H1 (cell line): ENCODE measurements at places on chromosomes 5 and 9. TPM values are rescaled to one million over a fixed set of nuclear protein-coding genes. Genes with fewer than 3 reads are reported as not detected.

- H3K27me3 ChIP-seq = no peaks in the 10 kb centered on the region
- DNase-seq = no peak
Observed at GRCh38 chr9:35650341-35651158, at the start of gene SIT1. TSS of gene SIT1 (minus strand) at chr9:35650931. CDS start at chr9:35650853, 78 bp downstream.

DNA sequence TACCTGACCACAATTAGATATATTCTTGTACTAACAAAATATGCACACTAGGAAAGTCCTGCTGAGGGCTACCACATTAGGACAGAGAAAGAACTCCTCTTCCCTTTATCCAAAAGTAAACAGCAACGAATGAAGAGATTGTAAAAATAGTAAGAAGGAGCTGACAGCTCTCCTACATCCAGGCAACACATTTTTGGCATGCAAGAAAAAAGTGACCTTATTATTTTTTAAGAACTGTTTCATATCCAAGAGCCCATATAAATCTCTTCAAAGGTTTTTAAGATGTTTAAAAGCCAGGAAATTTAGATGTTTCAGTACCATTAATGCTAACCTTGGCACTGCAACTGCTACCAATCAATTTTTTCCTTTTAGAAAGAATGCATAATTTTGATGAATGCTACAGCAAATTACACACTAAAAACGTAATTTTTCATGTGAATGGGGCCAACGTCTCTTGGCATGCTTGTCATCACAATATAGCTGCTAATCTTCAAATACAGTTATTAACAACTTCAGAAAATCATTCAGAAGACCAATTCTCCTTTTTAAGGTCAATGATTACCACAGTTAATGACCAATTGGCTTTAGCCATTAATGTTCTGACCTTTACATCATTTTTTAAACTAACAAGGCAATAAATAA, 132.0 kb downstream of the FBXL17 start:
- H3K4me1 ChIP-seq = no peaks in the 10 kb centered on the region
- no peaks in the 10 kb centered on the region for H3K27me3 ChIP-seq
- no peak overlapping the region for H3K27ac ChIP-seq
- DNase-seq = no peak
- H3K36me3 ChIP-seq = no peaks in the 10 kb centered on the region

- no peaks in the 10 kb centered on the region for H3K4me1 ChIP-seq
- H3K27me3 ChIP-seq = no peaks in the 10 kb centered on the region
Observed at GRCh38 chr5:75167345-75167744, 69.3 kb downstream of the ANKRD31 start.

The FOXE1 gene
- total RNA-seq = not detected in 2 replicates

DNA sequence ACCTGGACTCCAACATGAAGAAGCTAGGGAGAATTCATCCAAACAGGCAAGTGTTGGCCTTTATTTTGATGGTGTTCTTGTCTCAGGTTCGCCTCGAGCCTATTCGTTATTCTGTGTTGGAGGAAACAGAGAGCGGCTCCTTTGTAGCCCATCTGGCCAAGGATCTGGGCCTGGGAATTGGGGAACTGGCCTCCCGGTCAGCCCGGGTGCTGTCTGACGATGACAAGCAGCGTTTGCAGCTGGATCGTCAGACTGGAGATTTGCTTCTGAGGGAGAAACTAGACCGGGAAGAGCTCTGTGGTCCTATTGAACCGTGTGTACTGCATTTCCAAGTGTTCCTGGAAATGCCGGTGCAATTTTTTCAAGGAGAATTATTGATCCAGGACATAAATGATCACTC, 367 bp downstream of the PCDHB4 start:
- H3K27me3 ChIP-seq = no peaks in the 10 kb centered on the region
- H3K27ac ChIP-seq = no peak overlapping the region
- no peak overlapping the region; the same call in 1 of the 2 replicates for H3K4me3 ChIP-seq

GRCh38 chr5:16871746-16872339, 64.2 kb downstream of the MYO10 start:
- H3K4me1 ChIP-seq = peaks cover 15% of the 10 kb centered on the region
- H3K36me3 ChIP-seq = no peaks in the 10 kb centered on the region
- DNase-seq = no peak
- H3K27me3 ChIP-seq = no peaks in the 10 kb centered on the region

The TMEM174 gene
- not detected in 2 replicates for total RNA-seq

DNA sequence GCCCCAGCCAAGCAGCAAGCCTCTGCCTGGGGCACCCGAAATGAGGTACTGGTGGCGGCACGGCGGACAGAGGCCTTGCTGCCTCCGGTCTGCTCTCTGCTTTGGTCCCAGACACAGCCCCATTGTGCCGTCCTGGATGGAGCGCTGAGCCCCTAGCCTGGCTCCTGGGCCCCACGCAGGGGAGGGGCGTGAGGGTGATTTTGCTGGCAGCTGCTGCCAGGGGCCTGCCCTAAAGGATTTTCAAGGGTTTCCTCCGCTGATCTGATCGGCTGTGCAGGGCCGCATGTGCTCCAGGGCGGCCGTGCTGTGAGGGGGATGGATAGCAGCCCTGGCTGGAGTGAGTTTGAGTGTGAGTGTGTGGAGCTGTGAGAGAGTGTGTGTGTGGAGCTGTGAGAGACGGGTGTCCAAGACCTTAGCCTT, 1.3 kb downstream of the GPSM1 start:
- no peaks in the 10 kb centered on the region for H3K27me3 ChIP-seq
- H3K4me1 ChIP-seq = peaks cover 17% of the 10 kb centered on the region
- H3K27ac ChIP-seq = no peak overlapping the region

DNA sequence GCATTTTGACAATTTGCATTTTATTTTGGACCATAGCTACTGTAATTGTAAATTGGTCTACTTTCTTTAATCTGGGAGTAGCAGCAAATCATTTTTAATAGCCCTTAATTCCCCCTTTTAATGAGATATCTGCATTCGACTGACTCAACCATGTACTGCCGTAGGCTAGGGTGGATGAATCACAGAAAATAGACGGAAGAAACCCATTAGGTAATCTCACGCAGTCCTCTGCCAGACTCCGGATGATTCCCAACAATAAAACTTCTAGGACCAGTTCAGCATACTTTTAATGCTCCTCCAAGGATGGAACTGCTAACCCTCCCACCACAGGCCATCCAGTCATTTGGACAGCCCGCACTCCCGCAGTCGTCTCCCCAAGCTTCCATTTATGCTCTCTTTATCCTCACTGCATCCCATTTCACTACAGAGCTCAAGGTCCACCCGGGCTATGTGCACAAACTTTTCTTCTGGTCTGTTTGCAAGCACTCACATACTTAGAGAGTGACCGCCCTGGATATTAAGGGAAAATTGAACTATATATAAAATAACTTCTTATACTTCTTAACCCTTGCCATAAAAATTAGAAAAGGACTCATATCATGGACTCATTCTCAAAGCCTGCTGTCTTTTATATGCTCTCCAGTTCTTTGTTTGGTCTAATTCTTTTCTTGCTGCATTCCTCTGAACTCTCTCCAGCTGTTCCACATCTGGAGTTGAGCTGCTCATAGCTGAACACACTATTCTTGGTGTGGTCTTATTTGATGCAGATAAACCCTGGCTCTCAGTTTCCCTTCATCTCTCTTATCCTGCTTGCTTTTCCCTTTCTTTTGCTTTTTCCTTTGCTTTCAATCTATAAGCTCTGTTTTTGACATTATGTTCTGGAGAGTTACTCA, 326.6 kb downstream of the ARL15 start:
- H3K27ac ChIP-seq = no peak overlapping the region
- 0 out of 2 replicates have a peak, but pooled peaks cover 3% of the 10 kb centered on the region for H3K36me3 ChIP-seq
- H3K27me3 ChIP-seq = no peaks in the 10 kb centered on the region
- DNase-seq = no peak

- peaks cover 10% of the 10 kb centered on the region for H3K27me3 ChIP-seq
- H3K4me1 ChIP-seq = peaks cover 22% of the 10 kb centered on the region
- H3K27ac ChIP-seq = no peak overlapping the region
- no peaks in the 10 kb centered on the region for H3K36me3 ChIP-seq
Observed at GRCh38 chr5:168305281-168305680, 13.8 kb downstream of the WWC1 start.

The ARL14EPL gene
- total RNA-seq = not detected in 2 replicates

DNA sequence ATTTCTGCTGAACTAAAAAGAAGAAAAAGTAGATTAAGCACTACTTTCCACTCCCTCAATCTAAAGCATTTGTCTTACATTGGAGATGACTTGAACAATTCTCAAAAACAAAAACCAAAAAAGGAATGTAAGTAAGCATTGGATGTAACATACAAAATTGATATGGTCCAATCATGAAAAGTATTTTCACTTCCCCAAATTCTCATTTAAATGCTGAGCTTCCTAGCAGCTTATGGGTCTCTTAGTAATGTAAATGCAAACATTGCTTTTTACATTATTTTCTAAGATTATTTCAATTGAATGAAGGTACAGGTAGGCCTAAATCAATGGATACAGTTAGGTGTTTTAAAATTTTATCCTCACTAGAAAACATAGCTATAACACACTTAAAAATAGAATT, 20.0 kb downstream of the ANKH start:
- H3K36me3 ChIP-seq = no peaks in the 10 kb centered on the region
- peaks cover 13% of the 10 kb centered on the region for H3K4me1 ChIP-seq
- H3K27ac ChIP-seq = no peak overlapping the region
- no peak overlapping the region for H3K4me3 ChIP-seq
- H3K27me3 ChIP-seq = no peaks in the 10 kb centered on the region

The PCDHB14 gene
- 2.7 and 2.9 TPM in 2 replicates for total RNA-seq

The NUDT12 gene
- total RNA-seq = 12.5 and 14.0 TPM in 2 replicates

DNA sequence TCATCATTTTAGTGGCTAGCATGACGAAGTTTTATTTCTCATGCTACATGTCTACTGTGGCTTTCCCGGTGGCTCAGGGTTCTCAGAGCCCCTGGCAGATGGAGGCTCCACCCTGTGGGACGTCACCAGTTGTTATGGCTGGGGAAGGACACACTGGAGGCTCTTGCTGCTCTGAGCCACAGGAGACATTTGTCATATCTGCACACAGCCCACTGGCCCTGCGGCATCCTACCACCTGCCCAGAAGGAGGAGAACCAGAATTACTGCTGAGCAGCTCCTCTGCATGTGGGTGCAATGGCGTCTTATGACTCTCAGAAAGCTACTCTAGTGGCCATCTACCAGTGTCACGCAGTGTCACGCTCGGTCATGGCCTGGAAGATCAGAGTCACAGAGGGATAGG, 6.6 kb downstream of the OR13J1 start:
- no peaks in the 10 kb centered on the region for H3K27me3 ChIP-seq
- H3K36me3 ChIP-seq = no peaks in the 10 kb centered on the region
- no peaks in the 10 kb centered on the region; the same call in 1 of the 2 replicates for H3K4me1 ChIP-seq
- H3K27ac ChIP-seq = no peak overlapping the region
- DNase-seq = no peak
- H3K4me3 ChIP-seq = no peak overlapping the region

The BRINP1 gene
- 20.3 and 20.5 TPM in 2 replicates for total RNA-seq

The S1PR3 gene
- 6.4 and 7.2 TPM in 2 replicates for total RNA-seq

DNA sequence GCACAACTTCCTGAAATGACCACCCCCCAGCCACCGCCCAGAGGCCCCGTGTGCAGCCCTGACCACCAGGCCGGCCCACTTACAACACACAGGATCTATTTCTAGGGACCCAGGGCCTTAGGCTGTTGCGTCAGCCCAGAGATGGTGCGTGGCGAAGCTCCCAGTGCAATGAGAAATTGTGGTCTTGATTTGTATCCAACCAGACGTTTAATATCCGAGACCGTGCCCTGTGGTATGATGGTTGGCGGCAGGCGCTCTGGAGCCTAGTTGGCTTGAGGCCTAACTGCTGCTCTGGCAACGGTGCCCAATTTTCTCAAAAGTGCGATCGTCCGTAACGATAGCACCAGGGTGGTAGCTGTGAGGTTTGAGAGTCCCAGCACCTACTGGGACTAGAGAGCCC, 32.6 kb upstream of the SLC6A19 start:
- H3K36me3 ChIP-seq = no peaks in the 10 kb centered on the region
- no peaks in the 10 kb centered on the region for H3K27me3 ChIP-seq
- H3K4me1 ChIP-seq = peaks cover 4% of the 10 kb centered on the region; the same call in 1 of the 2 replicates
- H3K27ac ChIP-seq = no peak overlapping the region
- DNase-seq = no peak
- no peak overlapping the region for H3K4me3 ChIP-seq

GRCh38 chr9:80648336-80648735, 1041.0 kb downstream of the TLE1 start:
- no peaks in the 10 kb centered on the region for H3K36me3 ChIP-seq
- no peak overlapping the region for H3K4me3 ChIP-seq
- H3K27ac ChIP-seq = no peak overlapping the region
- no peak for DNase-seq
- H3K27me3 ChIP-seq = no peaks in the 10 kb centered on the region
- no peaks in the 10 kb centered on the region for H3K4me1 ChIP-seq

DNA sequence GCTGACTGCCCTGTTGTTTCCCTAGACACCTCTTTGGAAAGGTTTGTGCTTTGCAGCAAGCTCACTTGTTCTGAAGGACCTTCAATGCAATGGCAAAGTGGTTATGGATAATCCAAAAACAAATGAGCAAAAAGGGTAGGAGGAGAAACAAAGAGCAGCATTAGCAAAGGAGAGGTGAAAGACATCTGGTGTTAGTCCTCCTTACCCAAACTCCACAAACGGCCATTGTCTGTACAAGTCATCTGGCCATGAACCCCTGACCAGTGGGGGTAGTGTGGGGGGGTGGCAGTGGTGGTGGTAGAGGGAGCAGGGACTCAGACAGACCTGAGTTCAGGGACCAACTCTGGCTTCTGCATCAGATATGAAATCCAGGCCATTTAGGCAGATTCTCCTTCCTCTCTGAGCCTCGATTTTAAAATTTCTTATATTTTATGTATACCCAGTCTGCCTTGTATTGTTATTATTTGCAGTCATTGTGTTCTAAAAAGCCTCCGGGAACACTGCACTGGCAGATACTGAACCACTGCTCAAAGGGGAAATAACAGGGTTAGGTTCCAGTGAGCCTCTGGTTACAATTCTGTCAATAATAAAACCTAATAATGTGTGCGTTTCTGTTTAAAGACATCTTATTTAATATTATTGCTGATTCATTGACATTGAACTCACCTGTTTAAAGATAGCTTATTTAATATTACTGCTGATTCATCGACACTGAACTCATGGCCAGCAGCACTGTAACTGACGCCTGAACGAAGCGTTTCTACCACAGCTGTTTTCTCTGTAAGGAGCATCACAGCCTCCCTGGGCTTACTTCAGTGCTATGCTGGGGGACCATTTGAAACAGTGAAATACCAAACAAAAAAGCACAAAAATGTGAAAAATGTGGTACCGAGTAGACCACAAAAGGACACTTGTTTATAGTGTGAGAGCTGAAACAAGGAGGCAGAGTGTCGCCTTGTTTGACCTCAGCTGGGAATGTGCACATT, 156.0 kb downstream of the SEC61B start:
- no peak overlapping the region for H3K4me3 ChIP-seq
- no peaks in the 10 kb centered on the region for H3K36me3 ChIP-seq
- DNase-seq = no peak
- peaks cover 3% of the 10 kb centered on the region for H3K4me1 ChIP-seq

- H3K4me3 ChIP-seq = no peak overlapping the region
- no peak for DNase-seq
- no peaks in the 10 kb centered on the region for H3K4me1 ChIP-seq
- H3K36me3 ChIP-seq = no peaks in the 10 kb centered on the region
Observed at GRCh38 chr5:150763023-150763769, 4.4 kb upstream of the DCTN4 start.

GRCh38 chr5:154858972-154859871, 795 bp downstream of the CNOT8 start:
- H3K27me3 ChIP-seq = no peaks in the 10 kb centered on the region
- peaks cover 11% of the 10 kb centered on the region; the same call in 1 of the 2 replicates for H3K36me3 ChIP-seq
- H3K27ac ChIP-seq = no peak overlapping the region
- no peak for DNase-seq

The DMRT2 gene
- 0.61 and 0.93 TPM in 2 replicates for total RNA-seq

The DNAJC25 gene
- total RNA-seq = 6.2 and 6.6 TPM in 2 replicates

GRCh38 chr9:69023650-69024049, 9.7 kb upstream of the PRKACG start:
- no peaks in the 10 kb centered on the region for H3K4me1 ChIP-seq
- H3K27ac ChIP-seq = no peak overlapping the region
- no peaks in the 10 kb centered on the region for H3K36me3 ChIP-seq
- peak; percentile 54 for DNase-seq
- no peaks in the 10 kb centered on the region for H3K27me3 ChIP-seq
- H3K4me3 ChIP-seq = no peak overlapping the region

The PCDHA1 gene
- total RNA-seq = 0.50 and 0.52 TPM in 2 replicates
